ENCODE measurements at places on chromosomes 6 and 20.

GRCh38 chr6:134835993-134836392 lies 113.9 kb downstream of the ALDH8A1 start:
- DNase-seq: no peak

DNA sequence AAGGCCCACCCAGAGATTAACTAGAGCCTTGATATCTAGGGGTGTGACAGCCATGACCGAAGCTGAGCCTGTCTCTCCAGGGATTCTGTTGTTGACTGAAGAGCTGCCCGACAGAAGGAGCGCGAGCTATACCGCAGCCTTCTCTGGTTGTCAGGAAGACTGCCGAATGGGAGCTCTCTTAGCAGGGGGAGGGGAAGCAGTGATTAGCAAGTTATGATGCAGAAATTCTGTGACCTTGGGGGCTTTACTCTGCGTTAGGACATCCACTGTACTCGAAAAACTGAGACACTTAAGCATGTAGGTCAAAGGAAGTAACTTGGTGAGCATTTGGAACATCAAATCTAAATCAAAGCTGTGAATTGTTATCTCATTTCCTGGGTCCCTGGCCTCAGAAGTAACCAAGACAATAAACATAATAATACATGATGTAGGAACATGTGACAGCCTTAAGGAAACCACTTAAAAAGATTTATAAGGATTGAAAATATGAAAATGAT lies 84.7 kb downstream of the MAP3K4 start:
- DNase-seq: no peak

- DNase-seq: no peak
Observed at GRCh38 chr6:30104661-30105060, 8.2 kb downstream of the TRIM31 start.

DNA sequence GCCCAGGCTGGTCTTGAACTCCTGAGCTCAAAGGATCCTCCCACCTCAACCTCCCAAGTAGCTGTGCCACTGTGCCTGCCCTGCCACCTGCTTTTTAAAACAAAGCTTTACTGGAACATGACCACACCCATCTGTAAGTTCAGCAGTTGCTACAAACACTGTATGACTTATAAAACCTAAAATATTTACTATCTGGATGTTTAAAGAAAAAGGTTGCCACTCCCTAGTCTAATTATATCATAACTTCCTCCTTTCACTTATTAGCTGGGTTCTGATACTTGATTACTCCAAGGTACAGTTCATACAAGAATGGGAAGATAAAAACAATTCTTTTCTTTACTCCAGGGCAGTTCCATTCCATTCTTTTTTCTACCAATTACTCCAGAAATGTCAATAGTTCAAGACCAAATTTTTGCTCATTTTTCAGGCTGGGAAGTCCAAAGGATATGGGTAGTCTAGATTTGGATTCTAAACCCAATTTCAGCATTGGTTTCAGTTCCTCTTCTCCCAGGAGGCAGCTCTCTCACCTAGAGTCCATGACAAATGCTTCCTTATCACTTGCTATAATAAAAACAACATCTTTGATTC lies 63.1 kb downstream of the SEC63 start:
- no peak for DNase-seq

DNA sequence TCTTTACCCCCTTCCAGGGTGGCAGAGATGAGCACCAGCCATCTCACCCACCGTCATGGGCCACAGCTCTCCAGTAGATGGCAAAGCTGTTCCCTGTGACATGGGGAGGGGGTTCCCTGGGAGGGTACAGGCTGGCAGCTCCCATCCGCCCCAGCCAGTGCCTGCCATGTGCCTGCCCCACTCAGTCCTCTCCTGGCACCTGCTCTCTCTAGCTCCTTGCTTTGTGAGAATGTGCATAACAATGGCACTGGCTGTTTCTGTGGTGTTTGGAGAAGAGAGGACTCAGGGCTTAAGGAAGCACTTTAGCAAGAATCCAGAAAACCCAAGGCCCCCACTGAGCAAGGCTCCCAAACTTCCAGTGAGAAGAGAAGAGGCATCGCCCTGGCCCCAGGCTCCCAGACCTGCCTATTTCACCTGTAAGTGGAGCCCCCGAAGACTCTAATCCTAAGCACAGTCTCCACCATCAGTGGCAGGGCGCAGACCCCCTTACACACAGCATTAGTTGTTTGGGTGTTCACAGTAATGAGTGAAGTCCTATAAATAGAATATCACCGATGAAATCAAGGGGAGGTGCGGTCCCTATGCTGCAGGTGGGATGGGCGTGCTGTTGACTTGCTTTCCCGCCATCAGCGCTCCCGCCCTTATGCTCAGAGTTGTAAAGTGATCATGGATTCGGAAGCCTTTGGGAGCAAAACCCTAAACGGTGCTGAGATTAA lies 110.2 kb downstream of the AGPAT4 start:
- no peak for DNase-seq

- no peak for DNase-seq
Observed at GRCh38 chr6:108448481-108448880, 112.2 kb upstream of the FOXO3 start.

DNA sequence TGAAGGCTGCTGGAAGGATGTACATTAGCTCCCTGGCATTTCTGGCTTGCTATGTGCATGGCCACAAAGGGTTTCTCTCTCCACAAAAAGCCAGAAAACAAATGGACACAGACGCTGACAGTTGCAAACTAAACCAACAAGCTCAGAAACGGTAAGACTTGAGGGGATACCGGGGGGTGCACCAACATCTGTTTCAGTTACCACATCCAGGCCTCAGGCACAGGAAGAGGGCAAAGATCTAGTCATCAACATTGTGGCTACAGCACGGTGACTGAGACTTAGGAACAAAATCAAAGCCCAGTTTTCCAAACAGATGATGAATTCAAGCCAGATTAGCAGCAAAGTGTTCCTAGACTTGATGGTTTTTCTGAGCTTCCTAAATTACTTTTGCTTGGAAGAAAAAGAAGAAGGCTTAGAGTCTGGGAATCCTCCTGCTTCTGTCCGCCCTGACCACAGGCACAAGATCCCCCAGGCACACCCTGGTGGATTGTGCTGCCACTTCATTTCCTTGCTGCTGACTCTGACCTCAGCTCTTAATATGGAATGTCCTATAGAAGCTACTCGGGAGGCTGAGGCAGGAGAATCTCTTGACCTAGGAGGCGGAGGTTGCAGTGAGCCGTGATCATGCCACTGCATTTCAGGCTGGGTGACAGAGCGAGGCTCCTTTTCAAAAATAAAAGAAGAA lies 54.2 kb upstream of the ADGRF1 start:
- no peak for DNase-seq

GRCh38 chr20:41701588-41702348 lies 83.6 kb upstream of the CHD6 start:
- no peak for DNase-seq

GRCh38 chr6:81886157-81886556 lies 133.7 kb upstream of the TENT5A start:
- no peak for DNase-seq

DNA sequence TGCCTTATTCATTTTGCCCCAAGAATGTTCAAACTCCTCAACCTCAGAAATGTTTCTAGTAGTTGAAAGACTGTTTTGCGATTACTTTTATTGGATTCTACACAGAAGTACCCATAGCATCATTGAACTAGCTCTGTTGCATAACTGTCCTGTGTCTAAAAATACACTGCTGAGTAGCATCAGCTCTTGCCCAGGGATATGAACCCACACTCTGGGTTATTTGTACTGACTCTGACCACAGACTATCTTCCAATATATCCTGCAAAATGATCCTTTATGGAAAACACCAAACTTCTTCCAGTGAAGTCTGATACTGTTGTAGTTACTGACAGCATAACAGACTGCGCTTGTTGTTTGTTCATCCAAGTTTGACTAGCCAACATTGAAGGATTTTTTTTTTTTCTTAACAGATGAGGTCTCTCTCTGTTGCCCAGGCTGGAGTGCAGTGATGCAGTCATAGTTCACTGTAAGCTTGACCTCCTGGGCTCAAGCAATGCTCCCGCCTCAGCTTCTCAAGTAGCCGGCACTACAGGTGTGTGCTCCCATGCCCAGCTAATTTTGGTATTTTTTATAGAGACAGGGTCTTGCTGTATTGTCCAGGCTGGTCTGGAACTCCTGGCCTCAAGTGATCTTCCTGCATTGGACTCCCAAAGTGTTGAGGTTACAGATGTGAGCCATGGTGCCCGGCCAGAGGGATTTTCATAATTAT lies 49.9 kb downstream of the TULP4 start:
- no peak for DNase-seq

- no peak for DNase-seq
Observed at GRCh38 chr20:25018425-25018824, 25.9 kb upstream of the APMAP start.

GRCh38 chr20:45892828-45893500 lies 1.8 kb downstream of the CTSA start:
- DNase-seq: no peak

DNA sequence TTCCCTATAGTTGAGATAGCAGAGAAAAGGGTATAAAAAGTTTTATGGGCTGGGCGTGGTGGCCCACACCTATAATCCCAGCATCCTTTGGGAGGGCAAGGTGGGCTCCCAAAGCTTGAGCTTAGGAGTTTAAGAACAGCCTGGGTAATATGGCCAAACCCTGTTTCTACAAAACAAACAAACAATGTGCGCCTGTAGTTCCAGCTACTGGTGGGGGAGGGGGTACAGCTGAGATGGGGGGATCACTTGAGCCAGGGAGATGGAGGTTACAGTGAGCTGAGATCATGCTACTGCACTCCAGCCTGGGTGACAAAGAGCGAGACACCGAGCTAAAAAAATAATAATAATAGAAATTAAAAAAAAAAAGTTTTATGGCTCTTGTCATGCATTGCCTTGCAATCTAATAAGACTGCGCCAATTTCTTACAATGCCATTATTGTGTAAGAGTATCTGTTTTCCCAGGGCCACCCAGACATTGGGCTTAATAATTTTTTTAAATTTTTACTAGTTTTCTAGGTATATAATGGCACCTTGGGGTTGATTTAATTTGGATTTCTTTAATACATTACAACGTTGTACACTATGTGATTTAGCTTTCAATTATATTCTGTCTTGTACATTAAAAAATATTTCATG lies 3.9 kb downstream of the ACSS2 start:
- DNase-seq: no peak

DNA sequence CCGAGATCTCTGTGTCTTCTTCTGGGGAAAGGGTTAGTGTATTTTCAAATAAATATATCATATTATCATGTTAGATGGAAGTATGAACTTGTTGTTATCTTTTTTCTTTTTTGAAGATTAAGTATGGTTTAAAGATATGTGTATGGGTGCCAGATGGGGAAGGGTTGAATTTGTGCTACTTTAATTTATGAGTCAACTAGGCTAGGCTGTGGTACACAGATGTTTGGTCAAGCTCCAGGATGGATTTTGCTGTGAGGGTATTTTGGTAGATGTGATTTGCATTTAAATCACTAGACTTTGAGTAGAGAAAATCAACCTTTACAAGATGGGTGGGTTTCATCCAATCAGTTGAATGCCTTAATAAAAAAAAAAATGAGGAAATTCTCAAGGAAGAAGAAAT lies 886.6 kb upstream of the ADGRB3 start:
- no peak for DNase-seq

DNA sequence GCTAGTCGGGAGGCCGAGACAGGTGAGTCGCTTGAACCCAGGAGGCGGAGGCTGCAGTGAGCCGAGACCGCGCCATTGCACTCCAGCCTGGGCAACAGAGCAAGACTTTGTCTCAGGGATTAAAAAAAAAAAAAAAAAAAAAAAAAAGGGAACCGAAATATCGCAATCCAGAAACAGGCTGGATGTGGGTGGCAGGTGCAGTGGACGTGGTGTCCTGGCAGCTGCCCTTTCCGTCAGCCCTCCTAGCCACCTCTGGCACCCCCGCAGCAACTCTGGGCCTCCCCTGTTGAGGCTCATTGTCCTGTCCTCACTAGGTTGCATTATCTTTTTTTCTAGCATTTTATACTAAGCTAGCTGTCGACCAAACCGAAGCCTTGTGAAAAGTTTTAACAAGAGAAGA lies 113.5 kb downstream of the DTNBP1 start:
- DNase-seq: no peak

DNA sequence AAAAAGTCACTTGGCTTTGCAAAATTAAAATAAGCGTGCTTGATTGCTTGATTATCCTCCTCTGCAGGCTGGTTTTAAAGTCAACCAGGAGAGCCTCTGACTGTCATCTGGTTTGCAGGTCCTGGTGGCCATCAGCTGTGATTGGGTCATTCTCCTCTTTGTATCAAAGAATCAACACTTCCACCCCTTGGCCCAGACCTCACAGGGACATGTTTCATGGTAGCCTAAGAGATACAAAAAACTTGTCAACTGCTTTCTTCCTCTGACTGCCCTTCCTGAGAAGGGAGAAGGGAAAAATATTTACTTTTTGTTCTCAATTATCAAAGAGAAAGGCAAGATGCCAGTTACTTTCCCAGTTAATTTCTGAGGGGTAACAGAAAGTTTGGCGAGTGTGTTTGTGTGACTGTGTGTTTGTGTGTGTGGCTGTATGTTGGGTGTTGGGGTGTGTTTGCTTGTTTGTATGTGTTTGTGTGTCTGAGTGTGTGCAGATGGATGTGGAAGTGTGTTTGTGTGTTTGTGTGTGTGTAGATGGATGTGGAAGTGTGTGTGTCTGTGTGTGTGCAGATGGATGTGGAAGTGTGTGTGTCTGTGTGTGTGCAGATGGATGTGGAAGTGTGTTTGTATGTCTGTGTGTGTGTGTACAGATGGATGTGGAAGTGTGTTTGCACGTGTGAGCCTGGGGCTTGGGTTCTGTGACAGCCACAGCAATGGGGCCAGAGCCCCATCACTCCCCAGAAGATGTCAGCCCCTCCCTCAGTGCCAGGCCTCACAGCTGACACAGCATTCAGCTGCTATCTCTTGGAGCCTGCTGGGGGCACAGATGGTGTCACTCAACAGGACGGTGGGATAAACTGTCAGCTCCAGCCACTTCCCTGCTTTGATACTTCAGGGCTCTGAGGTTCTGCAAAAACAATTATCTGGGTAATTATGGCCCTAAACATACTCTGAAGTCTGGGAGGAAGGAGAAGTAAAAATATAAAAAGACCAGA lies 98.6 kb upstream of the RNF24 start:
- DNase-seq: no peak

DNA sequence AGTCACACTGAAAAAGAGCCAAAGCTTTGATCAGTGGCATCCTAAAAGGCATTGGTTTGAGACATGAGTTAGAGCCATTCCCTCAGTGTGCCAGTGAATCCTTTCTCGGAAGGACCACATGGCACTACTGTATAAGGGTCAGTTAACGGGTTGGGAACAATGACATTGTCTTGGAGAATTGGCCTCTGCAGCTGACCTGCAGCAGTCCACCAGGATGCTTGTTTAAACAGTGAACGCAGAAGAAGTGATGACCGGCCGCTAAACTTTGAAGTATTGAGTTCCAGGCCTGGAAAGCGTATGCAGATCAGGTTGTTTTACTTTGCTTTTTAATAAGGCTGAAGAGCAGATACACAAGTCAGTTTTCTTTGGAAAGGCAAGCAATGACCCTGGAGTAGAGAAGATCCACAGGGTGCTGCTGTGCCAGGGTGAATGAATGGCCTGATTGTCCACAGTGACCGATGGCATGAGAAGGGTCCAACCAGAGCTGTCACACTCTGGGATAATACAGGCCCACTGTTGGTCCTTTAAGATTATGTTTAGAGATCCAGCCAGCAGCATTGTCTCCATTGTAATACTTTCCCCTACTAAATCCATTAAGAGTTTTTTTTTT lies 57.8 kb downstream of the GMPR start:
- no peak for DNase-seq
